NCI-H69 (cell line): ENCODE measurements at places on chromosomes 5 and 9.

DNA sequence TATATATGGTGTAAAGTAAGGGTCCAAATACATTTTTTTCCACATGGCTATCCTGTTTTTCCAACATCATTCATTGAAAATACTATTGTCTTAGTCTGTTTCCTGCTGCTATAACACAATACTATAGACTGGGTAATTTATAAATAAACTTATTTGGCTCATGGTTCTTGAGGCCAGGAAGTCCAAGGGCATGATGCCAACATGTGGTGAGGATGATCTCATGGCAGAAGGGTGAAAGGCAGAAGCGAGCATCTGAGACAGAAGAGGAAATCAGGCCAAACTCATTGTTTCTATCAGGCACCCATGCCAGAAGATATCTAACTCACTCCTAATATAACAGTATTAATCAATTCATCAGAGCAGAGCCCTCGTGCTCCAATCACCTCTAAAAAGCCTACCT is 42.6 kb downstream of the ANKRD55 start:
- no peak for DNase-seq

GRCh38 chr5:84805473-84805872 is 420.8 kb upstream of the EDIL3 start:
- DNase-seq, result no peak

GRCh38 chr5:141343242-141343952 is at the start of gene PCDHGA3:
Gene PCDHGA3 (plus strand): TSS chr5:141343829. CDS start chr5:141344034, 205 bp downstream.
- DNase-seq, result peak; percentile 6

DNA sequence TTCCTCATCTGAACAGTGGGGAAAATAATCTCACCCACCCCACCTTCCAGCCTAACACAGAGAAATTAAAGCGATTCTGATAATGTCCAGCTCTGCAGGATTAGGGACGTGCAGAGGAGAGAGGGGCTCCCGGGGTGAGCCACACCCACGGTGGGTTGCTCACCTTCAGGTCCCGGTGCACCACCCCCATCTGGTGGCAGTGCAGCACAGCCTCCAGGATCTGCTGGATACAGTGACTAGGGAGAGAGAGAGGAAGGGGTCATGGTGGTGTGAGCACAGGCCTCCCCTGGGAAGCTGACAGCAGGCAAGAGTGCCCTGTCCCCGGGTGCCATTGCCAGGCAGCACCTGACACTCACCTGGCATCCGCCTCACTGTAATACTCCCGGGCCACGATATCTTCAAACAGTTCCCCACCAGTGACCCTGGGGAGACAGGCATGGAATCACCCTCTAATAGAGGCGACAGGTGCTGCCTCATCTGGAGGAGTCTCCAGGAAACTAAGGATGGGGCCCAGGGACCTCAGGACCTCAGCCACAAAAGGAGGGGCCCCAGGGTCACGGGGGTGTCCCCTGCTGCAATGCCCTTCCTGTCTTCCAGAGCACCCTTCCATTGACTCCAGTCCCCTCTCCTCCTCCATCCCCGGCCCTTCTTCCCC is 33.0 kb downstream of the CAMK2A start:
- peak; percentile 31 for DNase-seq

DNA sequence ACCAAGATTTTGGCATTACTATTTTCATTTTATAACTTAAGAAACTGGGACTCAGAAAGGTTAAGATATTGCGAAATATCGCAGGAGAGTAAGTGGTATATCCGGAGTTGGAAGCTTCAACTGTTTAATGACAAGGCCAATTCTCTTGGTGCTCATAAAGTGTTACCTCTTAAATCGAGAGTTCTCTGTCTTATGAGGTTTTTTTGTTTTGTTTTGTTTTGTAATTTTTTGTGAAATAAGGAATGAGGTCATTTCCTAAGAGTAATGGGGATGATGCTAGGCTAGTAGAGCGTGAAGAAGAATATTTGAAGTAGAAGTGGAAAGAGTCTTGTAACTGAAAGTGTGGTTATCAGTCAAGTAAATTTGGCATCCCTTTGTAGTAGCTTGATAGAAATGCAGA is 183.2 kb upstream of the DAB2 start:
- no peak for DNase-seq

GRCh38 chr5:131883984-131884383 is 61.5 kb downstream of the MEIKIN start:
- DNase-seq, result peak; percentile 34
